ENCODE measurements at places on chromosomes 16 and 17.

- no peak for DNase-seq
These were observed 1.4 kb downstream of the OSBPL7 start for GRCh38 chr17:47820033-47820789.

GRCh38 chr16:50842589-50842988 lies 100.7 kb downstream of the CYLD start:
- DNase-seq, result no peak

GRCh38 chr17:1590747-1591473 lies 28.3 kb upstream of the PITPNA start:
- DNase-seq, result no peak

GRCh38 chr17:56771563-56771962 lies 62.2 kb downstream of the C17orf67 start:
- no peak for DNase-seq

GRCh38 chr16:11178424-11178823 lies 77.6 kb downstream of the SOCS1 start:
- DNase-seq, result no peak

DNA sequence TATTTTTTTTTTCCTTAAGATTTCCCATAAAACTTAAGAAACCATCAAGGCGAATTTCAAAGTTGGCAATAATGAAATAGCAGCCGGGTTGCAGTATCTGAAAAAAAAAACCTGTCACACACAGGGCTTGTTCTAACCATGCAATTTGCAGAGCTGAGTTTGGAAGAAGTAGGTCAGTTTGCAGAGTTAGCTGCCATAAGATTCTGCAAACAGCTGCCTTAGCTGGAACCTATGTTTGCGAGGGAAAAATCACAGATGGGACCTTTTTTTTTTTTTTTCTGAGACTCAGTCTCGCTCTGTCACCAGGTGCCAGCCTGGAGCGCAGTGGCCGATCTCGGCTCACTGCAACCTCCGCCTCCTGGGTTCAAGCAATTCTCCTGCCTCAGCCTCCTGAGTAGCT lies 98.5 kb upstream of the HS3ST4 start:
- no peak for DNase-seq

DNA sequence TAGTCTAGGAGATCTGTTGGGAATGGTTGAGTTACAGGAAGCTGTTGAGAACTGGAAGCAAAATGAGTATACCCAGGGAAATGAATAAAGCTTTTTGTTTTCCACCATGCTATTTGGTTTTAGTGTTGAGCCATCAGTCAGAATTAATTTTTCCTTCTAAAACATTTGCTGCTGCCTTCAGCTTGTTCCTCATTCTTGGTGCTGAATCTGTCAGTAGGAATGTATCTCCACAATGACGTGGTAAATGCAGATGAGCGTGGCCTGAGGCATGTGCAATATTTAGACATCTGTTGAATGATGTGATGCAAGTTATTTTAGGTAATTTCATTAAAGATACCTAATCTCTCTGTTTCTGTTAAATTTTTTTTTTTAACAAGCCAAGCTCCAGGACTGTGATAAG lies 10.9 kb downstream of the HAPSTR1 start:
- no peak for DNase-seq

DNA sequence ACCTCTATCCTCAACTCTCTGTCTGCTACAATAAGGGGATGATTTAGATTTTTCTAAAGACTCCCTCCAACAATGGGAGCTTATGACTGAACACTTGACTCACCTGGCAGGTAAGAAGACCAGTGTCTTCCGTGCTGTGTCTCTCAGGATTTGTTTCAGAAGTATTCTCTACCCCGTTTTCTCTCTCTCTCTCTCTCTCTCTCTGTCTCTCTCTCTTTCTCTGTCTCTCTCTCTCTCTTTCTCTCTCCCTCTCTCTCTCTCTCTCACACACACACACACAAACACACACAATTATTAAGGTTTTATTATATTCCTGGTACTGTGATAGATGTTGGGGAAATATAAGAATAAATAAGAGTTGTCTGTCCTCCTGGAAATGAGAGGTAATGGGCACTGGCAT lies 263.9 kb downstream of the TOX3 start:
- no peak for DNase-seq
